ENCODE measurements at places on chromosomes 7 and 10.

DNA sequence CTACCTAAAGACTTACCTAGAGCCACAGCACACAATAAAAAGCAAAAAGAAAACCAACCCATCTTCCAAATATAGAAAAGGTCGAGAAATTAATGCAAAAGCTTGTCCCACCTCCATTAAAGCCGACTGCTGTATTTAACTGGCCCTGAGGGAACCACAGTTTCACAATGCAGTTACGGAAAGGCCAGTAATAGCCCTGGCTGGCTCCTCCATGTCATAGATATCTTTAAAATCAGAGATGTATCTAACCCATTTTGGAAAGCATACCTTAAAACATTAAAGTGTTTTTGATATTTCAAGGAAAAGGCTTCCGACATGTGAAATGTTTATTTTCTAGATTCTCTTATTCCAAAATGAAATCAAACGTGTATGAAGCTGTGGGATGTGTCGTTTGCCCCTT lies 23.0 kb downstream of the HDAC9 start:
- no peak for DNase-seq

DNA sequence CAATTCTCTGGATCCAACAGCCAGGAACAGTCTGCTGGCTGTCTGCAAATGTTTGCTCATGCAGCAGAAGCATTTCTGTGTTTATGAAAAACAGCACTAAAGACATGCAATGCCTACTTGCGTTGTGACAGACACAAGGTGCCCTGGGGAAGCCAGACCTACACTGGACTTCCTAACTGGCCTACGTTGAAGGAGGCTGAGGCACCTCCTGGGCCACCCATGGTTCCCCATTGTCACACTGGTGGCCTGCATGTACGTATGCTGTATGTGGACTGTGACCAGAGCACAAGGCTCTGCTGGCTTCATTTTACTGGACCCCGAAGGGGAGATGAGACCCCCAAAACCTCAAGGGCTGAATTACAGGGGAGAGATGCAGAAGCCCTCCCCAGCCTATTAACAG lies 27.7 kb downstream of the PSAP start:
- no peak for DNase-seq

DNA sequence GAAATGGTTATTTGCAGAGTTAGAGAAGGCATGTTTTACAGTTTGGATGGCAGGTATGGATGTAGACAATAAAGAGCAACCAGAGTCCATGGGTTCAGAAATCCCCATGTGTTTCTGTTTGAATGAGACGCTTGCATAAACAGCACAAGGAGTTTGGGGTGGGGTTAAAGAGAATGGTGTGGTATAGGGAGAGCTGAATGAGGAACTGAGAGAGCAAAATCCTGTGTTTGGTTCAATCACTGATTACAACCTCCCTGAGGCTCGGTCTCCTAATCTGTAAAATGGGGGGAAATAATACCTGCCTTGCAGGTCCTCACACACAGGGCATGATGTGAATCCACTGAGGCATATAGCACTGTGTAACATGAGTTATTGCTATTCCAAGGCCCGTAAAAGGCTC lies 23.7 kb downstream of the CAV1 start:
- no peak for DNase-seq

GRCh38 chr10:14450041-14450491 lies 119.3 kb upstream of the FRMD4A start:
- DNase-seq: no peak

- DNase-seq: no peak
Observed at GRCh38 chr7:26560526-26561256, 269.0 kb downstream of the SNX10 start.

- DNase-seq: no peak
Observed at GRCh38 chr7:1339611-1340010, 106.9 kb downstream of the UNCX start.

- no peak for DNase-seq
Observed at GRCh38 chr7:139482662-139483466, 609 bp downstream of the KLRG2 start.

- no peak for DNase-seq
Observed at GRCh38 chr7:135886345-135887132, 90.6 kb downstream of the MTPN start.

GRCh38 chr10:17836942-17837341 lies 27.8 kb downstream of the MRC1 start:
- no peak for DNase-seq

- no peak for DNase-seq
Observed at GRCh38 chr10:122047560-122047959, 58.6 kb downstream of the TACC2 start.

GRCh38 chr10:2165771-2166460 lies 428.6 kb upstream of the ADARB2 start:
- no peak for DNase-seq

DNA sequence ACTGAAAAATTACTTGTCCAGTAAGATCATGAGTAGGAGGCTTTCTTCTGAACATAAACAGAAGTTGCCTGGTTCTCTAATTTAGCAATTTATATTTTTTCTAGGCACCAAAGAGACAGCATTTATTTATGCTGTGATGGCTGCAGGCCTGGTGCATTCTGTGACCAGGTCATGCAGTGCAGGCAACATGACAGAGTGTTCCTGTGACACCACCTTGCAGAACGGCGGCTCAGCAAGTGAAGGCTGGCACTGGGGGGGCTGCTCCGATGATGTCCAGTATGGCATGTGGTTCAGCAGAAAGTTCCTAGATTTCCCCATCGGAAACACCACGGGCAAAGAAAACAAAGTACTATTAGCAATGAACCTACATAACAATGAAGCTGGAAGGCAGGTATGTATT lies 2.8 kb downstream of the WNT16 start:
- DNase-seq: no peak

DNA sequence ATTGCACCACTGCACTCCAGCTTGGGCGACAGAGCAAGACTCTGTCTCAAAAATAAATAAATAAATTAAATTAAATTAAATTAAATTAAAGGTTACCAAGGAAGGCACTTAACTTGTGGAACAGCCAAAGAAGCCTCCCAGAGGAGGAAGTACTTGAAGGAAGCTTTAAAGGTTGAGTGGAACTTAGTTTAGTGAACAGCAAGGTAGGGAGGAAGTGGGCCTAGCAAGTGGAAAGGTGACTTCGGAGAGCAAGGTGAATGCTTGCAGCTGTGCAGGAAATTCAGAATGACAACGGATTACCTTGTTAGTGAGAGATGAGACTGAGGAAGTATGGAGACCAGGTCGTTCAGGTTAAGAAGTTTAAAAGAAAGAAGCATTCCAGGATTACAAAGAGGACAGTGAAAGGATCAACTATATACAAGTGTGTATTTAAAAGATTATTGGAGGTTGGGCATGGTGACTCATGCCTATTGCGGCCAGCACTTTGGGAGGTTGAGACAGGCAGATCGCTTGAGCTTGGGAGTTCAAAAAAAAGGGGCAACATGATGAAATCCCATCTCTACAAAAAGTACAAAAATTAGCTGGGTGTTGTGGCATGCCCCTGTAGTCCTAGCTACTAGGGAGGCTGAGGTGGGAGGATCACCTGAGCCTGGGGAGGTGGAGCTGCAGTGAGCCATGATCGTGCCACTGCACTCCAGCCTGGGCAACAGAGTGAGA lies 12.8 kb upstream of the RPEL1 start:
- DNase-seq: no peak

DNA sequence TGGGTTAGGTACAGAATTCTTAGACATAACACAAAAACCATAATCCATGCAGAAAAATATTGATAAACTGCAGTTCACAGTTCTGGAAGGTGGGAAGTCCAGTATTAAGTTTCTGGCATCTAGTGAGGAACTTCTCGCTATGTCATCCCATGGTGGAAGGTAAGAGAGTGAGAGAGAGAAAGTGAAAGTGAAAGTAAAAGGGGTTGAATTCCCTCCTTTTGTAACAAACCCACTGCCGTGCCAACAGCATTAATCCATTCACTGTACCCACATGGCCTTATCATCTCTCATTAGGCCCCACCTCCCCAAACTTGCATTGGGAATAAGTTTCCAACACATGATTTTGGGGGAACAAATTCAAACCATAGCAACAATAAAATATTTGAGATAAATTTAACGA lies 17.1 kb downstream of the ZNF485 start:
- DNase-seq: no peak

- no peak for DNase-seq
Observed at GRCh38 chr7:43764807-43765491, 6.5 kb downstream of the BLVRA start.

DNA sequence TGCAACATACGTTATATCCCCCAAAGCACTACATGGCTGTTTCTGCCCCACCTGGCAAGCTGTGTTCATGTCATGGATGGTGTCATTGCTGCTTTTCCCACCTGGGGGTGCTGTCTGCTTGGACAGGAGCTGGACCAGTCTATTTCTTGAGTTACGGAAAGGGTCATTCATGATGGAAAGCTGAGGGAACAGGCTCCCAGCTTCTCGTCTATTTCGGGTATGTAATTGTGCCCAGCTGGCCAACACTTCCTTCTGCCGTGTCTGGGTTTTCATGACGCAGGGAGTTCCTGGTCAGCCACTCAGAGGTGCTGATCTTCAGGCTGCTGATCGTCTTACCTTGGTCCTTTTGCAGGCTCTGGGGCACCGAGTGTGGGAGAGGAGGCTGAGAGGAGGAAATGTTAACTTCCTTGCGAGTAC lies 8.6 kb downstream of the BTBD16 start:
- DNase-seq: no peak

DNA sequence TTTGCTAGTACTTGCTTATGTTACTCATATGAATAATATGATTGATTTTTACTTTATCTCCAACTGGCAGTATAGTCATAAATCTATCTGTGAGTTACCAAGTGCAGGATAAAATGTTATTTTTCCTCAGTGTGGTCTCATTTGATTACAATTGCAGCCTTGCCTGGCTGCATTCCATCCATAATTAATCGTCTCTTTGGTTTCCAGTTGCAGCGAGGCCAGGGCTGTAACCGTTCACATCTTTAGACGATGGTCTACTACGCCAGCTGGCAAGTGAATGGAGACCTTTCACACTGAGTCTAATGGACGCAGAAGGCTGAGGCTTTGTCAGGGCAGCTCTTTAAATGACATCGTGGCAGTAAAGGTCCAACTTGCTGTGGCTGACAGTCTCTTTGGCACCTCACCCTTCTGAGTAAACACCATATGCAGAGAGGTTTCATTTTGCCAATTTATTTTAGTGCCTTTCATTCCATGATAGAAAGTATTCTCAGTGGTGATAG lies 84.0 kb downstream of the ARL4A start:
- no peak for DNase-seq

DNA sequence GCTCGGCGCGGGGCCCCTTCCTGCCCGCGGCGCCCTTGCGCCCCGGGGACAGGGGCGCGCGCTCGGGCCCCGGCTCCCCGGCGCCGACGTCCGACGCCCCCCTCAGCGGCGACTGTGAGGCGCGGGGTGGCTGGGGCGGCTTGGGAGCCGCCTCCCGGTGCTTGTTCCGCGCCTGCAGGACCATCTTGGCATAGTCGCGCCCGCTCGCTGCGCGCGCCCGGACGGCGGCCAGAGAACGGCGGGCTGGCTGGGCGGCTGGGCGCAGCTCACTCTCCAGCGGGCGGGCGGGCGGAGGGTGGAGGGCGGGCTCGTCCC lies at the start of gene DPY19L1:
TSS of gene DPY19L1 (minus strand) at position 275 of the 315 bp plus-strand sequence. CDS start at position 184, 91 bp downstream.
- DNase-seq: no peak

GRCh38 chr10:95818668-95819067 lies 62.7 kb downstream of the ENTPD1 start:
- DNase-seq: no peak

GRCh38 chr7:101542527-101543241 lies 86.4 kb downstream of the MYL10 start:
- peak; percentile 76 for DNase-seq

DNA sequence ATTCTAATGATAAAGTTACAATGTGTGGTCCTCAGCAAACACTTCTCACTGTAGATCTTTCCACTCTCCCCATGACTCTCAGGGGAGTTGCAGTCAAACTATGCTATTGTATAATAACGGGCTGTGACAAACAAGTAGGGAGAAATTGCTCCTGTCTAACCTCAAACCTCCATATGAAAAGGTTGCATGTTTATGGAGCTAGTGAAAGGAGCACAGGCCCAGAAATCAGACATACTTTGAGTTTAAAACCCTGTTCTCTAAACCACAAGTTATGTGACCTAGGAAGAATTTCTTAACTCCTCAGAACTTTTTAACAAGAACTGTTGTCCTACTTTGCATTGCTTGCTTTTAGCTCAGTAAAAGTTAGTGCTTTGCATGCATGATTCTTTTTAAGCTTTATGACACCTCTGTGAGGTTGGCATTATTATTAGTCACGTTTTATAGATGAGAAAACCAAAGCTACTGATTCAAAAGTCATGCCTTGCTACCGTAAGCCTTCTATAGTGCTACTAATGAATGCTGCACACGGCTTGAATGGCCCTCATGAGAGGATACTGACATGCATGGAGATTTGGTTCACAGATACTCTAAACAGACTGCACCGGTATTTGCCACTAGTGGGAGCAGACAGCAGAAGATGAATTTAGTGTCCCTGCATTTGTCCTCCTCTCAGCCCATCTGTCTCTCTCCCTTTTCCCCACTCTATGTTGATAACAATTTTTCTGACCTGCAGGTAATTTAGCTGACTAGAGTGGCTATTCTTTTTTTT lies 129.5 kb upstream of the PCGF5 start:
- no peak for DNase-seq

GRCh38 chr10:97858001-97858439 lies 8.4 kb downstream of the GOLGA7B start:
- DNase-seq: no peak

GRCh38 chr10:57846307-57847065 lies 421.2 kb downstream of the IPMK start:
- DNase-seq: no peak

DNA sequence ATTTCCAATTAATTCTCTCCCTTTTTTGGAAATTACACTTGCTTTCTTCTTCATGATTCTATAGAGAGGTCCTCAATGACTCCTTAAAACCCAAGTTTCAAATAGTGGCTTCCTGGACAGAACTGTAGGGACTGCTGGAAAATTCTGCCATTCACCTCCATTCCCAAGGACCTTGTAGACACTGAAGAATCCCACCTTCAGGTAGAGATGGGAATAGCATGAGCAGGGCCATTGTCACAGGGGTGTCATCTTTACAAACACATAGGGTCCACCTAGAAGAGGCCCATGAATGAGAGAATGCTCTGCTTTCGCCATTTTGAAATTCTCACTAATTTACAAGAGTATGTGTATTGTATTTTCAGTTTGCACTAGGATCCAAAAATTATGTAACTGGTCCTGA lies 701.7 kb upstream of the CELF2 start:
- no peak for DNase-seq

DNA sequence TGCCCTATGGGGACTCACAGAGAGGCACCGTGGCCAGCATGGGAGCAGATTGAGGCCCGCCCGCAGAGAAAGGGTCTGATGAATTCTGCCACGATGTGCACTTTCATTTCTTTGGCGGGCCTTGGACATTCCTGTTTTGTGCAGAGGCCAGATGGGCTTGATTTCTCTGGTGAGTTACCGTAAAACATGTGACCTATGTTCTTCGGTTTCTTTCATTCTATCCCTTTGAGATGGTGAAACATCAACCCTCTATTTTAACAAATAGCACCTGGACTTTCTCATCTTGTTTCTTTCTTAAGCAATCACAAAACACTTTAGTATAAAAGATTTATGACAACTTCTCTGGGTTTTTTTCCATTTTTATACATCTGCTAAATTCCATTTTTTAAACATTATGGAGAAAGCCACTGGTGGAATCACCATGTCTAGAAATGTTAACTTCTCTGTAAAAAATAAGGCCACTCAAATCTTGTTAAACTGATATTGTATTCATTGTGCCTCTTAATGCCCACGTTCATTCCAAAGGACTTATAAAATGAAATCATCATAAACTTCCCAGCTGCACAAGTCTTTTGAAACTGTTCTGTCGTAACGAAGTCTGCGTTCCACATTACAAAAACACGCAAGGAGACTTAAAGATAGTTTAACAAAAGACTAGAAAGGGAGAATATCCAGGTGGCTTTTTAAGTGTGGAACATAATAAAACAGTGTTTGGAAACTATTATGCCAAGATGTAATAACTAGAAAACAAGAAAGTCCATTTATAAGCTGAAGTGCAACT lies 21.4 kb upstream of the ODAD2 start:
- DNase-seq: no peak
